ENCODE measurements at places on chromosomes 11 and 22.

- H3K4me3 ChIP-seq, result no peak overlapping the region
- H3K27ac ChIP-seq, result no peak overlapping the region
- peaks cover 27% of the 10 kb centered on the region for H3K4me1 ChIP-seq
Observed at GRCh38 chr11:110362971-110363509, 66.6 kb upstream of the RDX start.

DNA sequence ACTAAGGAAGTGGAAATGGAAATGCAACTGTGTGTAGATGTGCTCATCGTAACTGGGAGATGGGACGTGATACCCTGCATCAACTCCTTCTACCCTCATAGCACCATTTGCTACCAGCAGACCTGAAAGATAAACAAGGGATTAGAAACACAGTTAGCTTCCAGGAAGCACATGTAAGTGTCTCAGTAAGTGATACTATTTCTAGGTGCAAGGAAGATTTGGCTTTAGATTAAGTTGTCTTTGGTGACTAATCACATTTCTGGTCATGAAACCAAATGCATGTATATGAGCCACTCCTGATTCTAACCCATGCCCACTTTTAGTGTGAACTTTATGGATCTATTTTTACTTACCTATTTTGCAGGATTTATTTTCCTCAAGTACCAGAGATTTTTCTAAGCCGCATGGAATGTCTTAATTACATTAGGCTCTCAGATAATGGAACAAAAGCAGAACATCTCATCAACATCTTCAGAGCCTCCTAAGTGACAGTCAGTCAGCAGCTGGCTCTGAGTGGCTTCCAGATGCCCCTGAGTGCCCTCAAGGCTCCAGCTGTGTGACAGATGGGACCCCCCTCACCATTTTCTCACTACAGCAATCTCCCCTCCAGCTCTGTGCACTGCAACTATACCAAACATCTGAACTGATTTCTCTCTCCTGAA lies 21.2 kb downstream of the SLC5A12 start:
- no peak for DNase-seq
- H3K27me3 ChIP-seq, result no peaks in the 10 kb centered on the region
- H3K27ac ChIP-seq, result no peak overlapping the region
- no peak overlapping the region for H3K4me3 ChIP-seq

- H3K27me3 ChIP-seq, result no peaks in the 10 kb centered on the region
- no peaks in the 10 kb centered on the region for H3K4me1 ChIP-seq
Observed at GRCh38 chr11:42770444-42771065, 541.2 kb upstream of the API5 start.

DNA sequence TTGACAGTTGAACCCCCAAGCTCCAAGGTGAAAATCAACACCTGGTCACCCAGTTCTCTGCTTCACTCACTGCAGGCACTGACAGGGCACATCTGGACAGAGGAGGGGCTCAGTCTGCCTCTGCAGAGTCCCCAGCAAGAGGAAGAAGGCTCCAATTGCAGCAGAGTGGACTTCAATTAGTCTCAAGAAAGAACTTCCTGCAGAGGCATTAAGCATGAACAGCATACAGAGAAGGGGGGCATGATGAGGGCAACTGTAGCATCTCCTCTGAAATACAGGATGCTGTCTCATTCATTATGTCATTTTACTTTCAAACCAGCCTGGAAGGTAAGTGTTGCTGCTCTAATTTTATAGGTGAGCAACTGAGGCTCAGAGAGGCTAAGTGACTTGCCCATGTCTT lies 11.1 kb downstream of the GDPD5 start:
- H3K4me1 ChIP-seq, result peaks cover 12% of the 10 kb centered on the region
- no peak overlapping the region for H3K27ac ChIP-seq
- no peaks in the 10 kb centered on the region for H3K36me3 ChIP-seq
- H3K4me3 ChIP-seq, result no peak overlapping the region
- no peaks in the 10 kb centered on the region for H3K27me3 ChIP-seq
- DNase-seq, result no peak

Measured in esophagus muscularis mucosa (tissue), 4 donors.